ENCODE measurements at places on chromosomes 4 and X. TPM values are rescaled to one million over a fixed set of nuclear protein-coding genes. Genes with fewer than 3 reads are reported as not detected.
A peak's percentile ranks its signal among the peaks of the same experiment; 100 is the strongest.

GRCh38 chr4:45350438-45350837 lies 624.1 kb upstream of the GNPDA2 start:
- no peak for DNase-seq

GRCh38 chrX:22481436-22481835 lies 208.7 kb downstream of the CBLL2 start:
- DNase-seq, result no peak

- peak; percentile 13 for DNase-seq
Measured at GRCh38 chrX:136954930-136955329, 74.4 kb upstream of the RBMX start.

DNA sequence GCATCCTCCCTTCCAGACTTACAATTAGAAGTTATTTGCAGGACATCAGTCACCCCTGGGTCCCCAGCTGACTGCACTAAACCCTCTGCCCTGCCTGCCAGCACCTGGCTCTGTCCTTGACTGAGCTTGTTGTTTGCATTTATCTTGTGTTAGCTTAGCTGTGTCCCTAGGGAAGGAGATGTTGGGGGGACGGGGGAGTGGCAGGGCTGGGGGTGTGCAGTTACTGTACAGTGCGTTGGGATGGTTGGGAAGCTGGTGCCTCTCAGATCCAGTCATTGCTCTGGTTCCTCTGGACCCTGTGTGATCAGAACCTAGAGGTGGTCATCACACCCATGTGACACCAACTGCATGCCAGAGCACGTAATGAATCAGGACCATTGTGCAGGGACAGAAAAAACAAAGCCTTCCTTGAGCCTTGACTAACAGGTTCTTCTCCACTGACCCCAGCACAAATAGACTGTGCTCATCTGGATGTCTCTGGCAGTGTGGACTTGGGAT lies 32.7 kb upstream of the PROM1 start:
- DNase-seq, result no peak

DNA sequence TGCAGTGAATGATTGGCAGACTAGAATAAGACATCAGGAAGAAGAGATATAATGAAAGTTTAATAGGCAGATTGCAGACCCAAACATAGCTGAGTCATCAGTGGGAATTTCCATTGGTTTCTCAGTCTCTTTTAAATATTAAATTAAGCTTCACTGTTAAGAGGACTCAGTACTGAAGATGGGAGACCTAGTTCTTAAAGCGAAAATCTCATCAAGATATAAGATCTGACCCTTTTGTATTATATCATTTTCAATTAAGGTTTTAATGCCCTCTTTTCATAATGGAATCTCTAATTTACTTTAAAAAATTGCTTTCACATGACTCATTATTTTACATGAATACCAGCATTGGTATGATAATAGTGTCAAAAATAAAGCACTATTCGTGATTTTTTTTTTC lies 168.9 kb upstream of the ATOH1 start:
- peak; percentile 14 for DNase-seq

- no peak for DNase-seq
Measured at GRCh38 chr4:99379571-99379970, 27.0 kb upstream of the ADH1C start.

GAGE12H gene
- not detected for total RNA-seq
